ENCODE measurements at places on chromosomes 3 and 15.
A peak's percentile ranks its signal among the peaks of the same experiment; 100 is the strongest.

- DNase-seq, result no peak
These were observed 12.4 kb downstream of the RTP2 start for GRCh38 chr3:187689984-187690383.

GRCh38 chr15:74044267-74045110, 37.9 kb downstream of the GOLGA6A start:
- DNase-seq, result no peak

- no peak for DNase-seq
These were observed 25.4 kb downstream of the CYP8B1 start for GRCh38 chr3:42850263-42850662.

DNA sequence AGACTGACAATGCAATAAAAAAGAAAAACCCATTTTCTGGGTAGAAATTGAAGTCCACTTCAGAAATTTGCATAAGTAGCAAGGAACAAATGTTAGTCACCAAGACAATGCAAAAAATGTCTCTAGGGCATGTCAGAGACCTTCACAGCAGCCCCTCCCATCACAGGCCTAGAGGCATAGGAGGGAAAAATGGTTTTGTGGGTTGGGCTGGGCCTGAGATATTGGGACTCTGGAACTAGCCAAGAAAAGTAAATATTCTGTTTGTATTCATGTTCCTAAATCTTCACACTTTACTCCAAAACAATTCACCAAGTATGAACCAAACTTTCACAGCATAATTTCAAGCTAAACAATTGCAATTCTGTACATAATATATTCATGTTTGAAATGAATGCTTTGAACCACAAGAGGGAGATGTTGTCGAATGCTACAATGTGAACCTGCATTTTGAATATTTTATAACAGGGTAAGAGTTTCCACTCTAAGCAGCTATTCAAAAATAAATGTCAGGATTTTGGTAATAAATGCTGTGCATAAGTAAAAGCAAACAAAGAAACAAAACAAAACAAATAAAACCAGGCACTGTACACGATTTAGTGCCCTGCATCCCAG, 429.2 kb downstream of the OTOL1 start:
- DNase-seq, result no peak

DNA sequence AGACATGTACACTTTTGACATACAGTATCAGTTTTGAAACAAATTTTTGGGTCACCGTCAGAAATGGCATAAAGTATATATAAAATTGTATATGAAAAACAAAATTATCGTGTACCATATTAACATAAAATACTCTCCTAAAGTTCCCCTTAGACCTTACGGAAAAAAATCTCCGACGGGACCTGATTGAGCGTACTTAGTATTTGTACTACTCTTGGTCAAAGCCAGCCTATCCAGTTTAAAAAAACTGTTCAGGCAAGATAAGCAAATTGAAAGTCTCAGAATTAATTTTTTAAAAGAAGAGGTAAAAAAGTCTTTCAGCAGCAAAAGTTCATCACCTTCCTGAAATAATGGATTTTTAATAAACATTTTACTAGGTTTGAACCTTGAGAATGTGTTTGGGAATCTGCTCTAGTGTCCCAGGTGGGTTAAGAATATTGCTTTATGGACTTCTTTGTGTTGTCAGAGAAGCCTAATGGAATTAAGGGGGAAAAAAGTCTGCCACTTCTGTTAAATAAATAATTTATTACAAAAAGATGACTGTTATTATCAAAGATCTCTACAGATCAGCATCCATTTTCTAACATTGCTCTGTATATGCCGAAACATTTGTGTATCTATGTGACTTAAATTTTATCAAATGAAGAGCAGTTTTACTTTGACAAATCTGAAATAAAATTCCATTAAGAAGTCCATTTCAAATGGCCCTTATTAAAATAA, 48.6 kb downstream of the ZBTB20 start:
- DNase-seq, result no peak

DNA sequence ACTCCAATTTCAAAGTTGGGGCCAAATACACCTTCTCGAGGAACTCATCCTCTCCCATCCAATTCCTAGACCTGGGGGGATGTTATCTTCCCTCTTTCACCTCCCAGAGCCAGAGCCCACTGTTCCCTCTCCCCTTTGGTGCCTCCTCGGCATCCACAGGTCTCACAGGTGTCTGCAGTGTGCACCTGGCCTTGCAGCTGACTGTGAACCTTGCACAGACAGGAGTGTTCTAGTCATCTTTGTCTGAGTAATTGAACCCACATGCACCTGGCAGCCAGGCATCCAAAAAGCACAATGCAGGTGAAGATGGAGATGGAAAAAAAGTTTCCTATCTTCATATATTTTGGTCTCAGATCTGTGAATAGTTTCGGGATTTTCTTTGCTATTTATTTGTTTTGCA, 30.8 kb downstream of the PCOLCE2 start:
- no peak for DNase-seq

DNA sequence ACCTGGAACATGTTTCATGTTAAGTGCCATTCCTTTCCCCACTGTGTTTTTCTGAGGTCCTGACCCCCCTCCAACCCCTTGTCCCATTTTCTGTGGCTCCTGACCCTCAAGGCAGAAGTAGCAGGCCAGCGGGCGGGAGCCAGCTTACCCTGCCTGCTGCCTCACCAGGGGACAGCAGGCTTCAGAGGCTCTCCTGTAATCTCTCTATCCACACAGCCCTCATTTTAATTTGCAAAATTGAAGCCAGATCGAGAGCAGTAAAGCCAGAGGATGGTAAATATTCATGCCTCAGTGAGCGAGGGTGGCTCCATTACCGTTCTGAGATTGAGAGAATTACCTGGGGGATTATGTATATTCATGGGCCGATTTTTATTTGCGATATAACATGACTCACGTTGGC, 147.6 kb downstream of the DNAJB8 start:
- no peak for DNase-seq

DNA sequence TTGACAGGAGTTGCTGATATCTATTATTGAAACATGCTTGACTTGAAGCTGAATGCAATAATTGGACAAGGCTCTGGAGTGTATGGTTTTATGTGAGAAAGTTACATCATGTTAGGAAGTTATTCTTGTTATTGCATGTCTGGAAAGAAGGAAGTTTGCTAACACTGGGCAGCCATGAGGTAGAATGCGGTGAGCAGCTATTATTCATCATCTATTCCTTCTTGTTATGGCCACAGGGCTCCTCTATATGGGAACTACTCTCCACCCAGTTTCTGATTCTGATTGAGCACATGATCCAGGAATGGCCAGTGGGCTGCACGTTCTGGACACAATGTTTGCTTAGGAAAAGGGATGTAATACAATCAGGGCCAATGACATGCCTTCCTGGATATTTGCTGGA, 37.8 kb upstream of the SCN5A start:
- DNase-seq, result no peak

- DNase-seq, result no peak
These were observed 31.5 kb upstream of the IMPG2 start for GRCh38 chr3:101351829-101352228.

DNA sequence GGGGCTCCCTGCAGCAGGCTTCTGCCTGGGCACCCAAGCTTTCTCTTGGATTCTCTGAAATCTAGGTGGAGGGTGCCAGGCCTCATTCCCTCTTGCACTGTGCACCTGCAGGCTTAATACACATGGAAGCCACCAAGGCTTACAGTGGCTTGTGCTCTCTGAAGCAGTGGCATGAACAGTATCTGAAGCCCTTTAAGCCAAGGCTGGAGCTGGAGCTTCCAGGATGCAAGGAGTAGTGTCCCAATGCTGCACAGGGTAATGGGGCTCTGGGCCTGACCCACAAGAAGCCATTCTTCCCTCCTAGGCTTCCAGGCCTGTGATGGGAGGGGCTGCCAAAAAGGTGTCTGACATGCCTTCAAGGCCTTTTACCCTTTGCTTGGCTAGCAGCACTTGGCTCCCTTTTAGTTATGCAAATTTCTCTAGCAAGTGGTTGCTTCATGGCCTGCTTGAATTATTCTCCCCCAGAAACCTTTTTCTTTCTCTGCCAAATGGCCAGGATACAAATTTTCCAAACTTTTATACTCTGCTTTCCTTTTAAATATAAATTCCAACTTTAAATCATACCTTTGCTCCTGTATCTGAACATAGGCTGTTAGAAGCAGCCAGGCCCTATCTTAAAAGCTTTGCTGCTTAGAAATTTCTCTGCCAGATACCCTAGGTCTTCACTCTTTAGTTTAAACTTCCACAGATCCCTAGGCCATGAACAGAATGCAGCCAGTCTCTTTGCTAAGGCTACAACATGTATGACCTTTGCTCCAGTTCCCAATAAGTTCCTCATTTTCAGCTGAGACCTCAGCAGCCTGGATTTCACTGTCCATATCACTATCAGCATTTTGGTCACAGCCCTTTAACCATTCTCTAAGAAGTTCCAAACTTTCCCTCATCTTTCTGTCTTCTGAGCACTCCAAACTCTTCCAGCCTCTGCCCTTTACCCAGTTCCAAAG, 201.1 kb upstream of the LRRFIP2 start:
- no peak for DNase-seq

GRCh38 chr15:63172851-63173451, 15.7 kb upstream of the RPS27L start:
- DNase-seq, result no peak

- DNase-seq, result no peak
These were observed 8.6 kb upstream of the SEC13 start for GRCh38 chr3:10329495-10330015.

- DNase-seq, result no peak
These were observed 52.6 kb downstream of the ERC2 start for GRCh38 chr3:56415652-56416051.

- DNase-seq, result no peak
These were observed 241.0 kb upstream of the NR2F2 start for GRCh38 chr15:96089405-96090058.

- DNase-seq, result no peak
These were observed 22.8 kb downstream of the HGD start for GRCh38 chr3:120659285-120659684.

GRCh38 chr3:21795152-21795837, 44.3 kb upstream of the ZNF385D start:
- DNase-seq, result no peak

DNA sequence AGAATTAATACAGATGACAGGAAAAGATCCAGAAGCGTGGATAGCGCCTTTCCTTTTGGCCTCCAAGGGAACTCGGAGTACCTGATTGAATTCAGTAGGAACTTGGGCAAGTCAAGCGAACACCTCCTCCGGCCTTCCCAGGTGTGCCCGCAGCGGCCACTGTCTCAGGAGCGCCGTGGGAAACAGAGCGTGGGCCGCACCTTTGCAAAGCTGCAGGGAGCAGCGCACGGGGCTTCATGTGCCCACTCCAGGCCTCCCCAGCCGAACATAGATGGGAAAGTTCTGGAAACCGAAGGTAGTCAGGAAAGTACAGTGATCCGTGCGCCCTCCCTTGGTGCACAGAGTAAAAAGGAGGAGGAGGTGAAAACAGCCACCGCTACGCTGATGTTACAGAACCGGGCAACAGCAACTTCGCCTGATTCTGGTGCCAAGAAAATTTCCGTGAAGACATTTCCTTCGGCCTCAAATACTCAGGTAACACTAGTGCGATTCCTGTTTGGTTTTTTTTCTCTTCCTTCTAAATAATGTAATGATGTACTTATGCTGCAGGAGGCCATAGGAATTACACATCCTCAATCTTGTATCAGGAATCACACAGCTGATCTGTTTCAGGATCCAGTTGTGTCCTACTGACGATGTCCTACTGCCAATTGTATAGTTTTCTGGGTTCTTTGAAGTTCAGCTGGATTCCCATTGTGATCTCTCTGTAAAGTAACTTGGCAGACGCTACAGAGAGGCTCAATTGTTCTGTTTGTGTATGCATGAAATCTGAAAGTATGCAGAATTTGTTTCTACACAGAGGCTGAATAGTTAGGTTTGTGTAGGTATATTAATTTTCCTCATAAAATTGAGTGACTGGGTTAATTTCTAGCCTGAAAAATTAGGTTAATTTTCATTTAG, 63.1 kb downstream of the CGNL1 start:
- DNase-seq, result no peak

GRCh38 chr3:119861681-119862080, 79.8 kb downstream of the NR1I2 start:
- no peak for DNase-seq

GRCh38 chr3:30894521-30895251, at the start of gene GADL1:
GADL1 (minus strand) TSS chr3:30894661; CDS start chr3:30894614, 47 bp downstream.
- no peak for DNase-seq

DNA sequence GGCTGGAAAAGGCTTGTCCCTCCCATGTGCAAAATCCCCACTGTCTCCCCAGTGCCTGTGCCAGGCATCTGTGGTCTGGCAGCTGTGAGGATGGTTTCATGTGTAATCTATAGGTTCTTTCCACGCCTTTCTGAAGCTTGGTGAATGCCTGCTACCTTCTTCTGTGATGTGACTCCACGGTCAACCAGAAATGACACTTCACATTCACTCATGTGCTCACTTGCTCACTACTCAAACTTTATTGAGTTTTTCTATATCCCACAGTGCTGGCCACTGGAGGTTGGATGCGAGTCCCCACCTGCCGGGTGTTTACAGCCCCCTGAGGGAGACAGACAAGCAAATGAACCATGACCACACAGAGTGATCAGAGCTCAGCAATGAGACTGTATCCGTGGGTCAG, 27.9 kb upstream of the TLE3 start:
- no peak for DNase-seq

GRCh38 chr3:48739955-48740823, 23.2 kb upstream of the IP6K2 start:
- DNase-seq, result peak; percentile 17

DNA sequence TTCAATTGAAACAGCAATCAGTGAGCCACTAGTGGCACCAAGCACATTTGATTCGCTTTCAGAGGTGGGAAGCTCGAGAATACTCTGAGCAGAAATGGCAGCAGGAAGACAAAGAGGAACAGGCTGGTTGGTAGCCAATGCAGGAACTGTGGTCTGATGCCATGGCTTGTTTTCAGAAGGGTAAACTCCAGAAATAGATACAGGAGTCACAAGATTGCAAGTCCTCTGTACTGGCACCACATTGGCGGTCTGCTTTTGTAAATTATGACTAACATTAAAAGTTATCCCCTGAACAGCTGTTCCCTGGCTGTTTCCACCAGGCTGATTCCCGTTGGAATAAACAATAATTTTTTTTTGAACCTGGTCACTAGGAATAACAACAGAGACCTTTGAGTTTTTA, 35.5 kb downstream of the USF3 start:
- DNase-seq, result no peak

DNA sequence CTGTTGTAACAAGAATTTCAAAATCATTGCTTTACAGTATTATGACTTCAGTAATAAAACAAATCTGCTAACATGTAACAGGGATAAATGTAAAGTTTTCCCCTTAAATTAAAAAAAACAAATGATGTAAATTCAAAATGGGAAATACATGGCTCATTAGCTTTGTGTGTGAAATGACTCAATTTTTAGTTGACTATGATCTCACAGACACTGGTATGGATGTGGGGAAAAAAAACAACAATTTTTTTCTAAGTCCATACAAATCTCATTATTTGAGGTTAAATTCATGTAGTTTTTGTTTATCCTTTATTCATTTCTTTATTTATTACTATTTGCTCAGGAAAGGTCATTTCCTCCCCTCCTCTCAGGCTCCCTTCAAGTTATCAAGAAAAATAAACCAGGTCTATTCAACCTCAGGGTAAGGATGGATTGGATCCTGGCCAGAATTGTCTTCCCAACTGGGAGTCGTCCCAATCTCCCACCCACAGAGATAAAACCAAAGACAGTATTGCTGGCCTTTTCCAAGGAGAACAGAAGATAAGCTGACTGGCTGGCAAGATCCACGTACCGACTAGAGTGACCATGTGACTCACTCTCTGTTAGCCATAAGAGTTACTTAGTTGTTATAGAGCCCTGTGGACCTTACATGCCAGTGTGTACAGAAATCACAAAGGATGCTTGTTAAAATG, 373.3 kb downstream of the GAP43 start:
- DNase-seq, result no peak

- no peak for DNase-seq
These were observed 174.7 kb upstream of the IL12A start for GRCh38 chr3:159813822-159814531.

All from stimulated activated CD4-positive, alpha-beta T cell treated with anti-CD3 and anti-CD28 coated beads, TNF-alpha, amount 100 ng/mL, for 4 hours (primary cell).